ENCODE measurements at places on chromosomes 7 and 10.

- peak; percentile 32 for DNase-seq
These were observed 27.7 kb downstream of the TDRD1 start for GRCh38 chr10:114206902-114207301.

DNA sequence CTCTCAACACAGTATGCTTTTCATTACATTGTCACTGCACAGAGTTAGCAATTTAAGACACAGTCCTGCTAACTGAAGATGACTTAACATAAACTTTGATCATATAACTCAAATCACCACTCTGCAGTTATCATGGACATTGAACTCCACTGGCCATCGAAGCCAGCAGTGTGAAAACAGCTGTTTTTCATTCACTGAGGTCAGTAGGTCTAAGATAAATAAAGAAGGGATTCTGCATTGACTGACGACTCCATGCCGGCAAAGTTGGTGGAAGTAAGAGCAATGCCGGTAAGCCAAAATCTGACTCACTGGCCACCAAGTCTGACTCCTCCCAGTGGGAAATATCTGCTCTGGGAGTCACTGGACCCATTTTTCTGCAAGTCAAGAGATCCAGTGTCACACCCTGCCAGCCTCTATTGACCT lies 449.9 kb upstream of the ANKRD30A start:
- DNase-seq, result peak; percentile 11

GRCh38 chr10:78716043-78716660 lies 352.6 kb upstream of the ZMIZ1 start:
- DNase-seq, result no peak

- no peak for DNase-seq
These were observed 57.1 kb downstream of the DMBT1 start for GRCh38 chr10:122617476-122618270.

DNA sequence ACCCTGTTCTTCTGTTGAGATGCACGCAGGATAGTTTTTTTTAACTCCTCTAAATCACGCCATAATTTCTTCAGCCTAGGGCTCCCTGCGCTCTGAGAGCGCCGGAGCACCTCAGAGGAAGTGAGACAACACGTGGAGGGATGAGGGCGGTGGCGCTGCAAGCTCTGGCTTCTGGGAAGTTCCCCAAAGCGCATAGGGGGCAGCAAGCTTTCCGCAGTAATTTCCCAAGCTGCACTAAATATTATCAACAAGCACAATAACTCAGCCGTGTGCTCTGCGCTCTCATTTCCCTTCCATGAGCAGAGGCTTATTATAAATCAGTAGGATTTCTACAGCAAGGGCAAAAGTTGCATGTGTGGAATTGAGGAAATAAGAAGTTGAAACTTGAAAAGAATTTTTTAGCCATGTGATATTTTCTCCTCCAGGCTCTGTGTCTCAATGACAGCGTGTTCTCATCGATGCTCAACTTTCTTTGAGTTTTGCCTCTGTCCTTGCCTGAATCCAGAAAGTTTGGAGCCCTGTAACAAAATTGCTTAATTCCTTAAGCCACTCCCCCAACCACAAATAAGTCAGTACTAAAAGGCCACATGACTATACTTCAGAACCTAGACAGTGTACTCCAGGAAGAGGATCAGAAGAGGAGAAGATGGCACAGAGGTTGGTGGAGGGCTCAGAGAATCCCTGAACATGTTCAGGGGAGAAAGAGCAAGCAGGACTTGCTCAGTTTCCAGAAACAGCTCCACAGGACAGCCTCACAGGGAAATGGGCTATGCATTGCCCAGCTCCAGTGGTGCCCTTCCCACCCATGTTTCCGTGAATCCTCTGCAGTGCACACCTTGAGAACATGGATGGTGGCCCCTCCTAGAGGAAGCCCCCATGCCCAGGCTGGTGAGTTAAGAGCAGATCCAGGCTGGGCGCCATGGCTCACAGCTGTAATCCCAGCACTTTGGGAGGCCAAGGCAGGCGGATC lies 221.5 kb upstream of the GHITM start:
- DNase-seq, result no peak

GRCh38 chr7:11768263-11768662 lies 63.7 kb downstream of the THSD7A start:
- no peak for DNase-seq

GRCh38 chr7:94031865-94032264 lies 27.7 kb upstream of the BET1 start:
- no peak for DNase-seq

DNA sequence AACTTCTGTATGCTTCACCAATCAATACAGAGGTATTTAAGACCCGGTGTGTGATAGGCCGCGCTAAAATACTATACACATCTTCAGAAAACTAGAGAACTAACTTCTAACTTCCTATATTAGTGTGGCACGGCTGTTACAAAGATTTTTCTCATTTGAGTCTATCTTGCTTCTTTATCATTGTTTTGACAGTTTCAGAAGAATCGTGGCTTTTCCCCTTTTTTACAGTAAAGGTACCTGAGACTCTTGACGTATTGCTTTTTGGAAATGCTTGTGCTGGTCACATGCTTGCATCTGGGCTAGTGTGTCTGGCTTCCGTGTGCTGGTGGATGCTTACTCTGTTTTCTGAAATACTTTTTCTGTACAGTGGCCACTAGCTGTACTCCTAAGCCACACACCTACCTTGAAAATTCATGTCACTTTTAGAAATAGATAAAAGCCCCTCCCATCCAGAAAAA lies 12.7 kb downstream of the IKZF1 start:
- DNase-seq, result no peak

DNA sequence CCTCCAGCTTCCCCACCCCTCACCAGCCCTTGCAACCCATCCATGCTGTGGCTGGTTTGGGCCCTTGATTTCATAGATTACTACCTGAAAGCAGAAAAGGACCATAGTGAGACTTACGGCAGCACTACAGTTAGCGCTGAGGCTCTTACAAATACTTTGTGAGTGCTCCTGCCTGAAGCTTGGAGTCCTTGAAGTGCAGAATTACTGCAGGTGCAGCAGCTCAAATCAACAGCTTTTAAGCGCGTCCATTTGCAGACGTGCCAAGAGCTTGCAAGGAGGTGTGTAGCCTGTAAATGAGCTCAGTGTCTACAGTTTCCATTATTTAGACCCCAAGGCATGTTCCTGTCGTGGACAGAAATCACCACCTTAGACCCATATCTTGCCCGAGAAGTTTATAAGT lies 103.0 kb downstream of the CELF2 start:
- no peak for DNase-seq

GRCh38 chr7:47924266-47924665 lies 24.0 kb downstream of the PKD1L1 start:
- DNase-seq, result no peak

Data from renal cortical epithelial cell (primary cell).